Spleen (tissue), 13 donors: ENCODE measurements at places on chromosomes 1 and 21. TPM values are rescaled to one million over a fixed set of nuclear protein-coding genes. Genes with fewer than 3 reads are reported as not detected.

Gene LPAR3
- 0.57 TPM for total RNA-seq

DNA sequence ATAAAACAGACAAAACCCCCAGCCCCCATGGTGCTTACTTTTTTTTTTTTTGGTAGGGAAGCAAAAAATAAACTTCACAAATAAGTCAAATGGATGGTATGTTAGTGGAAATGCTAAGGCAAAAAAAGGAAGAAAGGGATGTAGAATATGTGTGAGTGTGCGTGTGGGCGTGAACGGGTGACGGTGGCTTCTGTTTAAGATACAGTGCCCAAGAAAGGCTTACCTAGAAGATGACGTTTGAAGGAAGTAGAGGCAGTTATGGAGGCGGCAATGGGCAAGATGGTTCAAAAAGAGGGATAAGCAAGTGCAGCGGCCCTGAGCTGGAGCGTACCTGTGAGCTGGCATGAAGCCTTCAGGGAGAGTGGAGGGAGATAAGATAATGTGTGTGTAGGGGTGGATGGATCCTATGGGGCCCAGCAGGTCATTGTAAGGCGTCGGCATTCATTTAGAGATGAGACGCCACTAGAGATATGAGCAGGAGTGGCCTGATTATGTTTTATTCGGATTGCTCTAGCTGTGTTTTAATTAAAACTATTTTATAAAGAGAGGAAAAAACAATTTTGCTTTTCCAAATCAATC is 19.9 kb downstream of the LEPR start:
- DNase-seq, result no peak

GRCh38 chr1:57262472-57262871 is 161.4 kb downstream of the DAB1 start:
- no peak for DNase-seq

GRCh38 chr1:204826970-204827369 is 43.7 kb upstream of the NFASC start:
- DNase-seq, result no peak

Gene KCNQ4
- 0.14 TPM for total RNA-seq

GRCh38 chr1:36446746-36447145 is 3.5 kb downstream of the OSCP1 start:
- peak; percentile 11 for DNase-seq

Gene GPR137B
- 41.0 TPM for total RNA-seq

DNA sequence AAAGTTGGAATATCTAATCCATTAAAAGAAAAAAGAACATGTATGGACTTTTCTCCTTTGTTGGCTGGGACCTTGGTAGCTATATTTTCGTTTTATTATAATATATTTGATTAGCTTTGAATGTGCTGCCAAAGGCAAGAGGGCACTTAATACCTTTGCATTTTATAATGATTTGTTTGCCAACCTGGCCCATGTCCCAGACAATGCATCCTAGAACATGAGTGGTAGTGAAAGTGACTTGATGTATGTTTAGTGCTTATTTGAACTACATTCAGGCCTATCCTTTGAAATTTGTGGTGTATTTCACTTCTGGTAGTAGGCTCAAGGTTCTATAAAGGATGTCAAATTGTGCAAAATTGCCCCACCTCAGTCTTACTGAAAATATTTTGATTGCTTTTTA is 25.9 kb downstream of the CACHD1 start:
- no peak for DNase-seq

Gene NDUFV3
- total RNA-seq, result 37.8 TPM

DNA sequence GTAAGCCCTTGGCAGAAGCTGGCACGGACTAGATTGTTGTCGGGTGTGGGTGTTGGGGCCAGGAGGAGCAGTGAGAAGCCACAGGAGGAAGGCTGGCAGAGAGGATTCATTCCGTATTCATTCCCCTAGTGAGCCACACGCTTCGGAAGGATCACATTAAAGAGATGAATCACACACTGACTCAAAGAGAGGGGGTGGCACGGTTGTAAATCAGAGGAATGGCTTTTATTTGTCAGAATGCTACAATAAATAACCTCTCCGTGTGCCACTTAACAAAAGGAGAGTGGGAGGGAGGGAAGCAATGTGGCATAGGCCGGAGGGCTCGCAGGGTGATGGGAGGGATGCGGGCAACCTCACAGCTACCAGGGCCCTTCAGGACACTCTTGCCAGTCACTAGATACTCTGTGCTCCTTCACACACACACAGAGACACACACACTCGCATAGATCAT is 135.5 kb downstream of the HIVEP3 start:
- no peak for DNase-seq

- no peak for DNase-seq
Observed at GRCh38 chr21:39136711-39137110, 46.5 kb downstream of the PSMG1 start.

- no peak for DNase-seq
Observed at GRCh38 chr21:17527711-17528110, 14.9 kb downstream of the CXADR start.

GRCh38 chr1:153498746-153499145 is 37.0 kb downstream of the S100A6 start:
- DNase-seq, result no peak

Gene SDC3
- total RNA-seq, result 134 TPM

Gene HCN3
- 1.2 TPM for total RNA-seq

Gene CTSK
- total RNA-seq, result 22.3 TPM

GRCh38 chr1:33377013-33377412 is 53.9 kb downstream of the PHC2 start:
- DNase-seq, result no peak

GRCh38 chr1:167499106-167499505 is 19.2 kb downstream of the CD247 start:
- DNase-seq, result no peak

GRCh38 chr1:60971330-60971729 is 111.0 kb upstream of the NFIA start:
- DNase-seq, result no peak
